ENCODE measurements at places on chromosomes 4 and X. TPM values are rescaled to one million over a fixed set of nuclear protein-coding genes. Genes with fewer than 3 reads are reported as not detected.

The BEX5 gene
- total RNA-seq: 45.4 TPM

The TRAM1L1 gene
- 1.8 TPM for total RNA-seq

The DACH2 gene
- 0.08 TPM for total RNA-seq

The MAGEB4 gene
- not detected for total RNA-seq

The BEND4 gene
- 16.3 TPM for total RNA-seq

GRCh38 chr4:90146306-90146705, 19.1 kb downstream of the CCSER1 start:
- H3K27me3 ChIP-seq: no peaks in the 10 kb centered on the region
- no peak overlapping the region for H3K27ac ChIP-seq
- H3K4me3 ChIP-seq: no peak overlapping the region
- no peaks in the 10 kb centered on the region for H3K36me3 ChIP-seq

DNA sequence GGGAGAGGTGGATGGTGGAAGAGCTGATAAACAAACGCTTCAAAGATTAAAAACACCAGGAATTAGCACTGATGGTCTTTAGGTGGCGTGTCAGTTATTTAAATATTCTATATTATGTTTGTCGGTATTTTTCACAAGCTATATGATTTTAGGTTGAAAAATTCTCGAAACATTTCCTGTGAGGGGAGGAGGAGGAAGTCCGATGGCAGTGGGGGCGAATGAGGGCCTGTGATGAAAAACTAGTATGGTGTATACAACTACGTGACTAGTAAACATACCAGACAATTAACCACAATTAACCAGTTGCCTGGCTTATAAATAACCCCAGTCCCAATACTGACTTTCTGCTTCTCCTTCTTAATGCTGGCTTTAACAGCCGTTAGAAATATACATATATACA, 595 bp upstream of the NAP1L2 start:
- H3K27me3 ChIP-seq: peaks cover 2% of the 10 kb centered on the region
- peak overlapping the region; percentile 97 for H3K4me3 ChIP-seq
- no peaks in the 10 kb centered on the region for H3K36me3 ChIP-seq
- peak overlapping the region; percentile 65 for H3K27ac ChIP-seq
- no peak for DNase-seq

DNA sequence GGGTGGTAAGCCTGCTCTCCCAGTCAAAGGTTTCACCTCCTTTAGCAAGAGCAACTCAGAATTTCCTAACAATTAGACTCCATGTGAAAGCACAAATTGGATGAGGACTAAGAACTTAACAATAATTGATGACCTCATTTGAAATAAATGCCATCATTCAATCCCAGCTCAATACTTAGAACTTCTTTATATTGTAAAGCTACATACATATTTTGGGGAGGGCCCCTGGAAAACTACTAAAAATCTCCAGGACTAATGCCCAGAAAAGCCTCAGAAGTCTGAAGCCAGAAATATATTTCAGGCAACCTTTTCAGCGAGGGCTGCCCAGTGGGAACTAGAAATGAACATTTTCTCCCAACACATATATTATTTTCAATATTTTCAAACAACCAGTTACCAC, 38.1 kb downstream of the AMOT start:
- no peaks in the 10 kb centered on the region for H3K36me3 ChIP-seq
- DNase-seq: no peak
- H3K27ac ChIP-seq: no peak overlapping the region
- no peaks in the 10 kb centered on the region for H3K27me3 ChIP-seq
- H3K4me3 ChIP-seq: no peak overlapping the region

GRCh38 chr4:18247189-18247588, 225.6 kb upstream of the LCORL start:
- no peak overlapping the region for H3K27ac ChIP-seq
- H3K4me1 ChIP-seq: no peaks in the 10 kb centered on the region

DNA sequence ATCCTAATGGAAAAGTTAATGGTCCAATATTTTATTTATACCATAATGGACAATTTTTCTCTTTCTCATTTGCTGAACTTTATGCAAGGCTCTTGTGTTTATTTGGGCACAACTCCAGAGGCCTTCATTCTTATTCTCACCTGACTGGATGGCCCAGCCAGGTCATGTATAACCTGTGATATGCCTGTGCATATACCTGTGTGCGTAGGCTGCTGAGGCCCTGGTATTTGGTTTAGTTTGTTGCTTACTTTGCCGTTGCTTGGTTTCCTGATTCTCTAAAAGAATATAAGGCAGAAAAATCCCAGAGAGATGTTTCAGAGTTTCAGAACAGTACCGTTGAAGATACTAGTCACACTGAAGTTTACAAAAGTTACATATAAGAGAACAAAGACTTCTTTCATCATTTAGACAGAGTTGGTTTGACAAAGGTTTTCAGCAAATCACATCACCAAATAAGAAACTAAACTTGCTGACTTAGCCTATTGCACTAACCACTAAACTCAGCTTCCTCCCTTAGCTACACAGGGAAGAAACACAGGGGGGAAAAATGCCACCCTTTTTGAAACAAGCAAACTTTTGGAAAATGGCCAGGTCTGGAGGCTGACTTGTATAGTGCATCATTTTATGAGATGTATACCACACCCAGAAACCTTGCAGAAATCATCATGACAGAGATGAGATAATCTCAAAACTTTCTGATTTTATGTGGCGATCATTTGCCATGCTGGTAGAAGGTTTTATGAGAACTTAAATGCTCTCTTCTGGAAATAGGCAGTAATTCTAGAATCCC, 248.5 kb downstream of the GRIA3 start:
- no peak overlapping the region for H3K27ac ChIP-seq
- H3K27me3 ChIP-seq: no peaks in the 10 kb centered on the region
- no peaks in the 10 kb centered on the region for H3K4me1 ChIP-seq
- DNase-seq: no peak

DNA sequence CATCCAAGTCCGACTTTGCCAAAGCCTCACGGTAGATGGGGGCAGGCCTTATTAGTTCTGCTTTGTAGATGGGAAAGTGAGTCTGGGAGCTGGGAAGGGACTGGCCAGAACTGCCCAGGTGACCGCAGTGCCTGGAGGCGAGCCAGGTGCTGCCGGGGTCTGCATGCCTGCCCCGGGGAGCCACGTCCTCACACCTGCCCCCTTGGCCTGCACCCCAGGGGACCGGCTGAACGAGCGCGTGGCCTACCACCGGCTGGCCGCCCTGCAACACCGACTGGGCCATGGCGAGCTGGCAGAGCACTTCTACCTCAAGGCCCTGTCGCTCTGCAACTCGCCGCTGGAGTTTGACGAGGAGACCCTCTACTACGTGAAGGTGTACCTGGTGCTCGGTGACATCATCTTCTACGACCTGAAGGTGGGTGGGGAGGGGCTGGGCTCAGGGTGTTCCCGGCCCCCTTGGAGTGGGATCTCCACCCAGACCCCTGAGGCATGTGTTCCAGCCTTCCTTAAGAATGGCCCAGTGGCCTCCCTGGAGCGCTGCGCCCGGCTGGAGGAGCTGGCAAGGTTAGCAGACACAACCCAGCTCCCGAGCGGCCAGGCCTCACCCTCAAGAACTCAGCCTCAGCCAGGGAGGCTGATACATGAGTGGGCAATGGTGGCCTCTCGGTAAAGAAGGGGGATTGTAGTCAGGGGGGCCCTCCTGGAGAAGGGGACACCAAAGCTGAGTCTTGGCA, 32.1 kb upstream of the HTRA3 start:
- peaks cover 18% of the 10 kb centered on the region for H3K36me3 ChIP-seq
- no peak for DNase-seq
- peaks cover 8% of the 10 kb centered on the region for H3K27me3 ChIP-seq
- no peaks in the 10 kb centered on the region for H3K4me1 ChIP-seq
- H3K4me3 ChIP-seq: no peak overlapping the region

DNA sequence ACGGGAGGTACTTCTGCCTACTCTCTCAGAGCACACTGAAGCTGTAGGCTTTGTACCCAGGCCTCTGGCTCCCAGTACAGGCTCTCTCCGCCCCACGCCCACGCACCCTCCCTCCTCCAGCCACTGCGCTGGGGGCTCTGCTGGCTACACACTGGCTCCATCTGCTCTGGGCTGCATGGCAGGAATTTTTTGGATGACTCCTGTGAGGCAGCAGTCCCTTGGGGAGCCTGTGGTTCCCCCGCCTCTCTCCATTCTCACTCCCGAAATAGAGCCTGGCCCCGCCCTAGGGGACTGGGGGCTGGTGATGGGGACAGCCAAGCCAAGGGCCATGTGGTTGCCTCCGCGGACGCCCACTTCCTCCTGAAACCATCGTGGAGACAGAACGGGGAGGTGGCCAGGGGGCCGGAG, 58.1 kb upstream of the ADRA2C start:
- no peak overlapping the region for H3K27ac ChIP-seq
- no peak overlapping the region for H3K4me3 ChIP-seq
- peaks cover 10% of the 10 kb centered on the region for H3K27me3 ChIP-seq
- H3K4me1 ChIP-seq: peaks cover 4% of the 10 kb centered on the region
- H3K36me3 ChIP-seq: no peaks in the 10 kb centered on the region

DNA sequence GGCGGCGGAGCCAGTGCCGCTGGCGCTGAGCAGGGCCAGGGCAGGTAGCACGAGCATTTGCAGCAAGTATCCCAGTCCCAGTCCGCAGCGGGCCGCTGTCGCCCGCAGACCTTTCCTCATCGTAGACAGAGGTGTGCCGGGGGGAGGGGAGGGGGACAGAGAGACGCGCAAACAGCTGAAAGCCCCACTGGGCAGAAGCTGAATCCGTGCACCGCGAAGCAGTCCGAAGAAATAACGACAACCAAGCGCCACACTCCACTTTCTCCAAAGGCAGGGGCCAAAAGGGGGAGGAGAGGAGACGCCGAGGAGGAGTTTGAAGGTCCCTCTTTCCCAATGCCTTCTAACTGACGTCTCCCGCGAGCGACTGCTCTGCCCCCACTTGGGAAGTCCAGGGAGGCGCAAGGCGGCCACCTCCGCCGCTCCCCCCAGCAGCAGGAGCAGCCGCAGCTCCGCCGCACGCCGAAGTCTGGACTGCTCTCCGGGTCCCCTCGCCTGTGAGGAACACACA, at the start of gene UNC5C:
Gene UNC5C, minus strand, starts transcription at position 236 of the 508 bp plus-strand sequence.
- peak within 1 kb of the TSS; percentile 88 for H3K4me3 ChIP-seq
- DNase-seq: peak; percentile 48
- H3K4me1 ChIP-seq: peaks cover 34% of the 10 kb centered on the region
- peaks cover 13% of the 10 kb centered on the region for H3K27me3 ChIP-seq

DNA sequence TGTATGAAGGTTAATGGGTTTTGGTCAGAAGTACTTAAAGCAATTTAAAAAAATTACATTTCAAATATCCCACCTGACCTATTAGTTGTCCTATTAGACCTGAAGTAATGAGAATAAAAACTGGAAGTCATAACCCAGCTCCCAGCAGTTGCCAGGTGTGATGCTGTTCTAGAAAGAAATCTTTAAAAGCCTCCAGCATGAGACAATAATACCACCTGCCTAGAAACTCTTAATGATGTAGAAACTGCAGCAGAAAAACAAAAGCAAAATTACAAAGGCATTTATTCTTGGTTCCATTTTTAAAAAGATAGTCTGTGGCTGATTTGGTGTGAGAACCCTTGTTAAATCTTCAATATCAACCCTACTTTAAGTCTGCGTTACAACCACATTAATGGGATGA, 1137.7 kb upstream of the TENM3 start:
- H3K4me3 ChIP-seq: no peak overlapping the region
- DNase-seq: no peak
- H3K36me3 ChIP-seq: no peaks in the 10 kb centered on the region
- no peaks in the 10 kb centered on the region for H3K27me3 ChIP-seq
- no peak overlapping the region for H3K27ac ChIP-seq

- peaks cover 3% of the 10 kb centered on the region for H3K36me3 ChIP-seq
- no peaks in the 10 kb centered on the region for H3K4me1 ChIP-seq
- no peak overlapping the region for H3K4me3 ChIP-seq
- DNase-seq: no peak
- H3K27ac ChIP-seq: no peak overlapping the region
Measured at GRCh38 chr4:8026453-8026852, 86.8 kb upstream of the AFAP1 start.

DNA sequence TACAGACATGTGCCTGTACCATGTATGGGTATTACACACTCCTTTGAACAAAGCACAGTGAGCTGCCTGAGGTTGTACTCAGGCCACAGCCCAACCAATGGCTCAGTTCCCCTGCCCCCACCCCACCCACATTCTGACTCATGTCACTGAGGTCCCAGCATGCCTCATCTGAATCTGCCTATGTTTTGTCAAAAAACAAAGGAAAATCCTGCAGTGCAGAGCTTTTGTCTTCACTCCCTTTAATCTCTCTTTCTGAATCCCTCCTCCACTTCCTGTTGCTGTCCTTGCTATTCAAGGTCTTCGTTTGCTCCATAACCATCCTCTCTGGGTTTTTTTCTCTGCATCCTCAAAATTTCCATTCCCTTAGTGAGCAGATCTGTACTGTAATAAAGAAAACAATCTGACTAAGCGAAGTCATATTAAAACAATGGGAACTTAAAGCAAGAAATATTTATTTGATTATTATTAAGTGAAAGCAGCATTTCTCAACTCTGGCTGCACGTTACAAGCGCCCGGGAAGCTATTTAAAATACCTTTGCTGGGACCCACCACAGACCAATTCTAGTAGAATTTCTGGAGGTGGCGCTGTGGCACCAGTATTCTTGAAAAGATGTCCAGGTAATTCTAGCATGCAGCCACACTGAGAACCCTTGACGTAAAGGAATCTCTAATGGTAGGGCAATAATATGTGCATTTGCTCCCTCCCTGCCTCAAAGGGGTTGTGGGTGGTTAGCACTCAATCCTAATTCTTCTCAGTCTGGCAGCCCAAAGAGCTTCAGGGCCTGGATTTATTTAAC, 8.7 kb downstream of the GUCY2F start:
- H3K4me3 ChIP-seq: no peak overlapping the region
- H3K4me1 ChIP-seq: peaks cover 11% of the 10 kb centered on the region
- peak; percentile 33 for DNase-seq
- H3K27me3 ChIP-seq: peaks cover 2% of the 10 kb centered on the region

GRCh38 chr4:112951362-112952312, 97.8 kb upstream of the ANK2 start:
- no peaks in the 10 kb centered on the region for H3K4me1 ChIP-seq
- peaks cover 2% of the 10 kb centered on the region for H3K27me3 ChIP-seq
- peaks cover 8% of the 10 kb centered on the region for H3K36me3 ChIP-seq
- DNase-seq: no peak

DNA sequence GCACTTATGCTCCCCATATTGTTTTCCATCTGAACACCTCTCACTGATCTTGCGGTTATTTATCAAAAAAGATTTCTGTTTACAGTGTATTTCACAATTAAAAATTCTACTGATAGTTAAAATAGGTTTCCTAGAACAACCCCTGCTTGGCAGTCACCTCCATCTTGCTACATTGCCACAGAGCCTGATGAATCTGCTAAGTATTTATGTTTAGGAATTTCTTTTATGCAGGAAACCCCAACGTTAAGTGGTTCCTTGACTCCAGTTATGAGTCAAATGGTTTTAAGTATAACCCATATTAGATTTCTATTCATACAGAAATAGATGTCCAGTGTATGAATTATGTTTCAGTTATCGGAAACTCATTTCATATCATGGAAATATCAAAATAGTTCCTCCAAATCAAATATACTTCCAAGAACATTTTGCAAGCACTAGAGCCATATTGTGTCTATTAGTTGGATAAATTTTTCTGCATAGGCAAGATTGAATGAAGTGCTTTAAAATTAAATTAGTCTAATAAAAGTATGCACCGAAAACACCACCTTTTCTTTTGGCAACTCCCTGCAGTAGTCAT, 20.6 kb downstream of the GALNT7 start:
- no peak for DNase-seq
- no peak overlapping the region for H3K27ac ChIP-seq
- no peaks in the 10 kb centered on the region for H3K36me3 ChIP-seq
- H3K4me3 ChIP-seq: no peak overlapping the region
